T-helper 22 cell (primary cell): ENCODE measurements at places on chromosomes 2 and 18.
A peak's percentile ranks its signal among the peaks of the same experiment; 100 is the strongest.

GRCh38 chr2:117941693-117942092 lies 72.2 kb downstream of the CCDC93 start:
- no peak for DNase-seq

DNA sequence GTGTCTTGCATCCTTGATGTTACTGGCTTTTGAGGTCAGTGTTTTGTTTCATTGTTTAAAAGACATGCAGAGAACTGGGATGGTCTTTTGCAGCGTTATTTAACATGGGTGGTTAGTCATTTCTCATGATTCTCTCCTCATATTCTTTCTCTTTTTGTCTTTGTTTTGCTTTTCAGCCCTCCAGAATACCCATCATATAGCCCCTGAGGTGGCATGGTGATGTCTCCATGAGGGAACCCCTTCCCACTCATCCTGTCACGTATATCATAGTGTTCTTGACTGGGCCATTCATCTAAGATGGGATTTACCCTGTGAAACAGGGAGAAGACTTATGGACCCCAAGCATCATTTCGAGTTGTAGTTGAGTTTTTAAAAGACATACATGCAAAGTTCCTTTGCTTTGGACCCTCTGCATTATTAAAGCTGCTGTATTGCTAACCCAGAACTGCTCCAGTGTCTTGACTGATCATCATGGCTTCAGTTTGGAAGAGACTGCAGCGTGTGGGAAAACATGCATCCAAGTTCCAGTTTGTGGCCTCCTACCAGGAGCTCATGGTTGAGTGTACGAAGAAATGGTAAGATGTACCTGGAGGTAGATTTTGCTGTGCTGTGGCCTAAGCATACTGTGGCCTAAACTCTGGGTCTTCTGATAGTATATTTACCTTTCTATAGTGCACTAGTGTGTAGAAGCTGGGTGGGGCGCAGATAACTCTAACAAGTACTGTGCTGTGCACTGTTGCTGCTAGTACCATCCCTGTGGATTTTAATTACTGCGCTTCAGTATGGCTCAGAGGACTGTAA lies 1.4 kb downstream of the EHBP1 start:
- no peak for DNase-seq

- DNase-seq: no peak
These were observed 151.1 kb downstream of the GLI2 start for GRCh38 chr2:120886534-120887319.

GRCh38 chr2:128775217-128775913 lies 456.7 kb upstream of the HS6ST1 start:
- DNase-seq: no peak

GRCh38 chr2:150639383-150639782 lies 151.9 kb upstream of the RND3 start:
- no peak for DNase-seq

- no peak for DNase-seq
These were observed 4.1 kb downstream of the ZEB2 start for GRCh38 chr2:144515696-144516410.

DNA sequence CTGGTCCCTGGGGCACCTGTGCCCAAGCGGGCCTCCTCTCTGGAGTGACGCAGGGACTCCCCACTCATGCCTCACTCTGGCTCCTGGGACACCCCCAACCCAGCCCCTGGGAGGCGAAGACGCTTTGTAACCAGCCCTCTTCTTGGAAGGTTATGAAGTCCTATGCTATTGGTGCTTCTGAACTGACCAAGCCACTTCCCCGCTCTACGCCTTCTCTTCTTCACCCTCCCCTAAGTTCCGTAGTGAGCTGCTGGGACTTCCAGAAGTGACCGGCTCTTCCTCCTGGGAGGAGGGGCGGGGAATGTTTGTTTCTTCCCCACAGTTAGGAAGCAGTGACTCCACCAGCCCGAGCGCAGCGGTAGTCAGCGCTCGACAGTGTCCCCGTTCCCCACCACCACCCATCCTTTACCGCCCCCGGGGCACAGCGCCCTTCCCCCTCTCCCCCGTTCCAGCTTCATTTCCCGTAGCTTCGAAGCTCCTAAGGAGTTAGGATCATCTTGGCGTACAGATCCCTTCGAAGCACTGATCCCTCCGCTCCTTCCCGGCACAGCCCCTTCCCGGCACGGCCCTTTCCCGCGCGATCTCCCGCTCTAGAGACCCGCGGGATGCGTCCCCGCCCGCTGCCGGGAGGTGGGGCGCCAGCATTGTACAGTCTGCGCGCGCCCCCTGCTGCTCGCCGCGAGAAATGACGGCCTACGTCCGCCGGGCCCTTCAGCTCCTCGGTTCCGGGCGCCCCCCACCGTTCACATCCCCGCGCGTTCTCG lies 25.3 kb upstream of the NOTO start:
- peak; percentile 67 for DNase-seq

DNA sequence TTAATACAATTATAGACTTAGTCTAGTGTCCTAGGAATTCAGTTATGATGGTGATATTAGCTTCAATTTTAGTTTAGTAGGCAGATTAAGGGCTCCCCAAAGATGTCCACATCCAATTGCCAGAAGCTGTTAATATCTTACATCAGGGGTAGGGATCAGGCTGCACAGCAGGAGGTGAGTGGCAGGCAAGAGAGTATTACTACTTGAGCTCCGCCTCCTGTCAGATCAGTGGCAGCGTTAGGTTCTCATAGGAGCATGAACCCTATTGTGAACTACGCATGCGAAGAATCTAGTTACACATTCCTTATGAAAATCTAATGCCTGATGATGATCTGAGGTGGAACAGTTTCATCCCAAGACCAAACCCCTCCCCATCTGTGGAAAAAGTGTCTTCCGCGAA lies 54.9 kb downstream of the NYAP2 start:
- DNase-seq: no peak

GRCh38 chr2:171878481-171878993 lies 15.5 kb downstream of the SLC25A12 start:
- no peak for DNase-seq

GRCh38 chr2:193774166-193774565 lies 1579.4 kb upstream of the TMEFF2 start:
- no peak for DNase-seq

GRCh38 chr2:38523728-38524437 lies 78.8 kb downstream of the HNRNPLL start:
- no peak for DNase-seq

- no peak for DNase-seq
These were observed 65.4 kb upstream of the MAP3K20 start for GRCh38 chr2:173010233-173010632.

DNA sequence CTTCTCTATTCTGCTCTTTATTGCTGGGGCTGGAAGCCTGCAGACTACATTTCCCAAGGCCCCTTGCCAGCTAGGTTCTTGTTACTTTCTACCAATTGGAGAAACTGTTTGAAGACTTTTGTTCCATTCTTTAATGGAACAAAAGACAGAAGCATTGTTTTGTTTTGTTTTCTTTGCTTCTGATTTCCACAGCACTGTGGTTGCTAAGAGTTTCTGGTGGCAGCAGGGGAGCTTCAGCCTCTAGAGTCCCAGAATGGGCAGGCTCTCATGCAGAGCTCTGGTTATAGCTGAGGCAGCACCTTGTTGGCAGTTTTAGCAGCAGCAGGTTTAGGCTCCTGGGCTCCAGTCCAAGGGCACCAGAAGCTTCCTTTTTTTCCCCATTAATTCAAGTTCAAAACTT lies 234.3 kb downstream of the ETAA1 start:
- no peak for DNase-seq

DNA sequence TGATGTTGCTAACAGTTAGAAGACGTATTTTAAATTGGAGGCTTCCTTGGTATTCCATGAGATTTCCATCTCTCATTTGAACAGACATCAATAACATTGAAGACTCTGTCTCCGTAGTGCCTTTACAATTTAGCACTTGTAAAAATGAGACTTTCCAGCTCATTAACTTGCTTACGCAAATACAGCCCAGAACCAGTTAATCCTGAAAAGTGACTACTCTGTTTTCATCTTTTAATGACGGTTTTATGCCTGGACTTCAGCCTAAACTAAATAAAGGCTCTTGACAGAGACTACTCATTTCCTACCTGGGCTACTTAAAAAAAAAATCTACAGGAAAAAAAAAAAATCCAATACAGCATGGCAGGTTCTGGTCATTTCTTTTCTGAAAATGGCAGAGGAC lies 148.6 kb downstream of the LRATD1 start:
- DNase-seq: no peak

DNA sequence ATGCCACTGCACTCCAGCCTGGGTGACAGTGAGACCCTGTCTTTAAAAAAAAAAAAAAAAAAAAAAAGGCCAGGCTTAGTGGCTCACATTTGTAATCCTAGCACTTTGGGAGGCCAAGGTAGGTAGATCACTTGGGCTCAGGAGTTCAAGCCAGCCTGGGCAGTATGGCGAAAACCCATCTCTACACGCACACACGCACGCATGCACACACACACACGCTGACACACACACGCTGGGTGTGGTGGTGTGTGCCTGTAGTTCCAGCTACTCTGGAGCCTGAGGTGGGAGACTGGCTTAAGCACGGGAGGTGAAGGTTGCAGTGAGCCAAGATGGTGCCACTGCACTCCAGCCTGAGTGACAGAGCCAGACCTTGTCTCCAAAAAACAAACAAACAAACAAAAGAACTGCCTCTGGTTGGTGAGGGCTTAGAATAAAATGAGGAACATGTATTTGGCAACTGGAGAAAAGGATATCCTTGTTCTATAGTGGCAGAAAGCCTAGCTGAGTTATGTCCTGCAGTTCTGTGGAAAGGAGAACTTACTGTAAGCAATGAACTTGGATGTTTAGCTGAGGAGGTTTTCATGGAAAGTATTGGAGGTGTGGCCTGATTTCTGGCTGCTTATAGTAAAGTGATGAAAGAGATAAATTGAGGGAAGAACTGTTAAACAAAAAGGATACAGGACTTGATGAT lies 34.0 kb downstream of the HAT1 start:
- DNase-seq: no peak

- no peak for DNase-seq
These were observed 624.8 kb upstream of the RAB6C start for GRCh38 chr2:129354631-129355030.

- no peak for DNase-seq
These were observed 26.2 kb downstream of the ATAD2B start for GRCh38 chr2:23900541-23901322.

- DNase-seq: no peak
These were observed 25.7 kb downstream of the TUBB6 start for GRCh38 chr18:12333506-12334290.
